ENCODE measurements at places on chromosomes 12 and 14. TPM values are rescaled to one million over a fixed set of nuclear protein-coding genes. Genes with fewer than 3 reads are reported as not detected.

The SPTB gene
- total RNA-seq, result 1.5 TPM

The RBM19 gene
- 19.3 TPM for total RNA-seq

The SRP54 gene
- total RNA-seq, result 56.1 TPM

The CD4 gene
- not detected for total RNA-seq

The BMAL2 gene
- 17.4 TPM for total RNA-seq

The FGF6 gene
- total RNA-seq, result not detected

The KLRC3 gene
- not detected for total RNA-seq

The HCAR3 gene
- total RNA-seq, result 0.08 TPM

The RD3L gene
- not detected for total RNA-seq

The KRT6C gene
- not detected for total RNA-seq

The CCER1 gene
- not detected for total RNA-seq

The EXD2 gene
- total RNA-seq, result 12.8 TPM

The IQSEC3 gene
- total RNA-seq, result 0.05 TPM

The LRRC10 gene
- total RNA-seq, result not detected

The REC8 gene
- total RNA-seq, result 3.3 TPM

The ANO2 gene
- 0.21 TPM for total RNA-seq

The TCL1B gene
- total RNA-seq, result not detected

The CRIP2 gene
- total RNA-seq, result 222 TPM

The GUCY2C gene
- total RNA-seq, result not detected

The TBX3 gene
- total RNA-seq, result 54.4 TPM

The SYNJ2BP gene
- total RNA-seq, result 8.9 TPM

The TOMM20L gene
- total RNA-seq, result not detected

The BHLHE41 gene
- 0.45 TPM for total RNA-seq

The OTX2 gene
- not detected for total RNA-seq
